ENCODE measurements at places on chromosomes 7 and 10. TPM values are rescaled to one million over a fixed set of nuclear protein-coding genes. Genes with fewer than 3 reads are reported as not detected.

PSAP gene
- total RNA-seq, result 487 TPM

UMAD1 gene
- 9.0 TPM for total RNA-seq

FAM180A gene
- total RNA-seq, result not detected

CHAT gene
- 0.62 TPM for total RNA-seq

GRCh38 chr10:3071405-3072198 is 4.3 kb downstream of the PFKP start:
- H3K36me3 ChIP-seq, result peaks cover 5% of the 10 kb centered on the region
- peak overlapping the region; percentile 63 for H3K4me3 ChIP-seq
- no peak for DNase-seq
- peaks cover 22% of the 10 kb centered on the region for H3K4me1 ChIP-seq

- H3K27ac ChIP-seq, result peak within 1 kb of the TSS; percentile 85
- peaks cover 14% of the 10 kb centered on the region for H3K36me3 ChIP-seq
- DNase-seq, result peak; percentile 91
These were observed at the start of gene NDUFB8 for GRCh38 chr10:100529475-100530298. TSS of gene NDUFB8 (minus strand) at chr10:100529871. CDS start at chr10:100529851, 20 bp downstream.

DNA sequence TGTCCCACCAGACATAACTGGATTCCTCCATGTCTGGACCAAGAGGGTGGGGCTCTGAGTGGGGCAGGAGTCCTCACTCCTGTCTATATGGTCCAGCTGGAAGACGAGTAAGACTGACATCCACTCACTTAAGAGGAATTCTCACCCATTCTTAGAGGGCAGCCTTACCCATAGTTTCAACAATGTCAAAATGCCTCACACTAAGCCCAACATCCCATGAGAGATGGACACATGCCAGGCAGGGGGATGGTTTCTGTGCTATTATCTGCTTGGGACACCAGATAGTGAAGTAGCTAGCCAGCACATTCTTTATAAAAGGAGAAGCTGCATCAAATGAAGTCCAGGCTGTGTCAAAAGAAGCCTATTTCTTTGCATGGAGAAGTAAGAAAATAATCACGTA is 4.7 kb upstream of the LANCL2 start:
- no peak overlapping the region for H3K27ac ChIP-seq
- DNase-seq, result no peak
- no peaks in the 10 kb centered on the region for H3K36me3 ChIP-seq
- peaks cover 7% of the 10 kb centered on the region for H3K4me1 ChIP-seq
- H3K4me3 ChIP-seq, result no peak overlapping the region

DNA sequence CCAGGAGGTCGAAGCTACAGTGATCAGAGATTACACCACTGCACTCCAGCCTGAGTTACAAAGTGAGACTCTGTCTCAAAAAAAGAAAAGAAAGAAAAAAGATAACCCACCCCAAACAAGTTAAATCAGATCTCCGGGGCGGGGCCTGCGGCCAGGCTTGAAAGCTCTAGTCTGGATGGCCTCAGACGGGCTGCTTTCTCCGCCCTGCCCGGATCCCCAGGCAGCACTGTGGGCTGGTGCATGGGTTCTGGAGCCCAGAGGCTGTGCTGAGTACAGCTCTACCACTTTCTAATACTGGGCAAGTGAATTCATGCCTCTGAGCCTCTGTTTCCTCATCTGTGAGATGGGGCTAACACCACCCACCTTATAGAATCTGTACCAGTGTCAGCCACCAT is 83.7 kb downstream of the ZMIZ1 start:
- H3K27me3 ChIP-seq, result no peaks in the 10 kb centered on the region
- DNase-seq, result no peak
- H3K27ac ChIP-seq, result peak overlapping the region; percentile 61

DNA sequence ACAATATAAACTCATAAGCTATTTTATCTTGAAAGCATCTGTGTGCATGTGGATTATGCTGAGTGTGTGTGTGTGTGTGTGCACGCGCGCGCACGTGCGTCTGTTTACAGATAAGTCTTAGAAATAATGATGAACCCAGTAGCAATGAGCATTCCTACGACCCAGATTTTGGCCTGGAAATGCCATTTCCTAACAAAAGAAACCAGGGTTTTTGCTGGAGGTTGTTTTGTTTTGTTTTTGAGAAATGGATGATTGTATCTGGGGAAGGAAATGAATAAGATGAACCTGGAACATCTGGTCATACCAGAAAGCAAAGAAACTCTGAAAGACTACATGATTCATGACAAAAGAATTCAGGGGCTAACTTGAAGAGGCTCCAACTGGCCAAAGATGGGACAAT is 22.1 kb upstream of the LMOD2 start:
- peaks cover 5% of the 10 kb centered on the region for H3K4me1 ChIP-seq
- H3K27ac ChIP-seq, result peak overlapping the region; percentile 49
- DNase-seq, result no peak
- no peak overlapping the region for H3K4me3 ChIP-seq
- no peaks in the 10 kb centered on the region for H3K27me3 ChIP-seq

GRCh38 chr7:139909379-139910050 is 80.5 kb downstream of the TBXAS1 start:
- H3K27ac ChIP-seq, result no peak overlapping the region
- H3K36me3 ChIP-seq, result no peaks in the 10 kb centered on the region
- H3K27me3 ChIP-seq, result peaks cover 6% of the 10 kb centered on the region
- no peak overlapping the region for H3K4me3 ChIP-seq
- DNase-seq, result no peak

DNA sequence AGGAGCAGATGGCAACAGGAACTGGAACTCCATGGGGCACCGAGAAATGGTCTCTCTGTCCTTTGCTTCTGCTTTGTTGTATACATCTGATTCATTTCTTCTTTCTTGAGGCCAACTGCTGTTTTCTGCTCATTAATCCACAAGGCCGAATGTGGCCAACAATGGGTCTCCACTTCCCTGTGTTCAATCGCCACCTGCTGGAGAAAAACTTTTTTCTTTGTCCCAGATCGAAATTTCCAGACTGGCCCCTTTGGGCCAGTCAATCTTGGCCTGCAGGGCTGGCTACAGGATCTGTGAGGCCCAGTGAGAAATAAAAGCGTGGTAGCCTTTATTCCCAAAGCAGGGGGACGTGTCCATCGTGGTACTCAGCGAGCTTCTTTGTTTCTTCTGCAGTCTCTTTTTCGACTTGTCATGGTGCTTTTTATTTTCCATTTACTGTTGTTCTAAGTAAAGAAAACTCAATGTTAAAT is 58.8 kb downstream of the PARP12 start:
- DNase-seq, result no peak
- H3K4me1 ChIP-seq, result peaks cover 15% of the 10 kb centered on the region
- no peak overlapping the region for H3K27ac ChIP-seq
- H3K36me3 ChIP-seq, result no peaks in the 10 kb centered on the region
- peaks cover 4% of the 10 kb centered on the region for H3K27me3 ChIP-seq

DNA sequence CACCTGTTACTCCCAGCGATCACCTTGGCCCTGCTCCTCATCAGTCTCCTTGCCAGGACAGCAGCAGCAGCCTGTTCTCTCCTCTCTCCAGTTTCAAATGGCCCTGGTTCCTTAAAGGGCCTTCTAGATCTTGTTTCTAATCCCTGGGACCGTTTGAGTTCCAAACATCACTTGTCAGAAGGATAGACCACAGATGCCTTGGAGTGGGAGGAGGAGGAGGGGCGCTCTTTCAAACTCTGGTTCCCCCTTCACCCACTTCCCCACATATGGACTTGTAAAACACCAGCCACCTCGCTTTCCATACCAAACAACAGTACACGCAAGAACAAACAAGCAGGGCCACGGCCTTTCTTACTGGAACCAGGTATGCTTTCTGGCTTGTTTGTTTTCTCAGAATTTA is 104.8 kb downstream of the PLXNA4 start:
- H3K27ac ChIP-seq, result no peak overlapping the region
- peaks cover 41% of the 10 kb centered on the region for H3K4me1 ChIP-seq
- H3K27me3 ChIP-seq, result peaks cover 38% of the 10 kb centered on the region
- H3K4me3 ChIP-seq, result no peak overlapping the region
- DNase-seq, result no peak

- H3K36me3 ChIP-seq, result no peaks in the 10 kb centered on the region
- DNase-seq, result peak; percentile 61
- peaks cover 10% of the 10 kb centered on the region for H3K4me1 ChIP-seq
- H3K27ac ChIP-seq, result no peak overlapping the region
- H3K27me3 ChIP-seq, result peaks cover 8% of the 10 kb centered on the region
These were observed 97.8 kb upstream of the PPP2R2D start for GRCh38 chr10:131802996-131803395.

- no peak for DNase-seq
- H3K27me3 ChIP-seq, result no peaks in the 10 kb centered on the region
- H3K27ac ChIP-seq, result no peak overlapping the region
- H3K4me1 ChIP-seq, result no peaks in the 10 kb centered on the region
These were observed 12.4 kb downstream of the NDST2 start for GRCh38 chr10:73798927-73799560.

DNA sequence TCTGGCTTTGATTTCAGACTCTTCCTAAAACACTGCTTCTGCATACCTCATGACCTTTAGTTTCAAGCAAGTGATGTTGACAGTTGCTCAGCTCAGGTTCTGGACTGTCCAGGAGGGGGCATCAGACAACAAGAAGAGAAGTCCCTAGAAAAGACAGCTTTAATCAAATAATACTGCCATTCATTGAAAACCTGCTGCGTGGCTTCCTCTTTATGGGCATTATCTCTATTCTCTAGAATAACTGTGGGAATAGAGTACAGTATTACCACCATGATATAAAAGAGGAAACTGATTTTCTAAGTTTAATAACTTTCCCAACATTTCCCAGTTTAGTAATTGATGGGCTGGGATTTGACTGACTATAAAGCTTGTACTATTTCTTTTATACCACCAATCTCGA is 170.4 kb downstream of the SNX13 start:
- DNase-seq, result no peak
- no peaks in the 10 kb centered on the region for H3K36me3 ChIP-seq
- no peaks in the 10 kb centered on the region for H3K27me3 ChIP-seq
- H3K27ac ChIP-seq, result no peak overlapping the region
- peaks cover 4% of the 10 kb centered on the region for H3K4me1 ChIP-seq
- H3K4me3 ChIP-seq, result no peak overlapping the region

GRCh38 chr10:111177379-111177778 is 100.5 kb downstream of the ADRA2A start:
- H3K27me3 ChIP-seq, result no peaks in the 10 kb centered on the region
- H3K4me3 ChIP-seq, result no peak overlapping the region
- H3K27ac ChIP-seq, result no peak overlapping the region
- no peak for DNase-seq
- no peaks in the 10 kb centered on the region for H3K4me1 ChIP-seq
- H3K36me3 ChIP-seq, result no peaks in the 10 kb centered on the region

GRCh38 chr7:31633467-31633866 is 53.5 kb upstream of the PPP1R17 start:
- H3K36me3 ChIP-seq, result no peaks in the 10 kb centered on the region
- H3K4me3 ChIP-seq, result no peak overlapping the region
- no peak overlapping the region for H3K27ac ChIP-seq
- H3K27me3 ChIP-seq, result peaks cover 7% of the 10 kb centered on the region

All from type B pancreatic cell (in vitro differentiated cells).